ENCODE measurements at places on chromosomes 7 and 10.

- no peak for DNase-seq
These were observed 70.3 kb downstream of the ORC5 start for GRCh38 chr7:104137511-104137910.

DNA sequence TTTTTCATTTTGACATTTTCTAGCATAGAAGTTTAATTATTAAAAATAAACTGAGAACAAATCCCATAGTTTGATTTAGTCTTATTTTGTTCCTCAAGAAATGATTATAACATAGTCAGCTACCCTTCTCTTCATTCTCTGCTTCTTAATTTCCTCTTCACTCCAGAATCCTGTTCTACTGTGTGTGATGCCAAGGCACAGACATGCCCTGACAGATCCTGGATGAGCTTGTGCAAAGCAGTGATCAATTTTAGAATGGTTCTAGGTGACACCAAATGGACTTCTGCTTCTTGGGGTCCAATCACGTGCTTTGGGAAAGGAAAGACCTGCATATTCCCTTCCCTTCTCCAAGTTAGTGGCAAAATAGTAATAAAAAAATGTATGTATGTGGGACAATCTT is 665.6 kb downstream of the MAGI2 start:
- no peak for DNase-seq

- DNase-seq = peak; percentile 26
These were observed 10.3 kb downstream of the FAM3C start for GRCh38 chr7:121385800-121386179.

DNA sequence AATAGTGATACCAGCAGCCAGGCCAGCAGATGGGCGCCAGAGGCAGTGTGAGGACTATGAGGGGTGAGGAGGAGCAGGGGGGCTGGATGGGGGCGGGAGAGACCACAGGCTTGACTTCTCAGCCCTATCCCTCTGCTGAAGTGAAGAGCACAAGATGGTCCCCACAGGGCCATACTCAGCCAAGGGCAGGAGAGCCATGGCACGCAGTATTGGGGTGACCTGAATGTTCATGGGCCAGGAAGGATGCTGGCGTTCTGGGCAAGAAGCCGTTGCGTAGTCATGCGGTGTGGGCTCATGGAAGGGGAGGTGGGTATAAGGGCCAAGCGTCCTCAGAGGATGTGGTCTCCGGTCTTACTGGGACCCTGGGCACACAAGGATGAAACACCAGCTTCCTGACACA is 146.3 kb downstream of the PRKAG2 start:
- no peak for DNase-seq

DNA sequence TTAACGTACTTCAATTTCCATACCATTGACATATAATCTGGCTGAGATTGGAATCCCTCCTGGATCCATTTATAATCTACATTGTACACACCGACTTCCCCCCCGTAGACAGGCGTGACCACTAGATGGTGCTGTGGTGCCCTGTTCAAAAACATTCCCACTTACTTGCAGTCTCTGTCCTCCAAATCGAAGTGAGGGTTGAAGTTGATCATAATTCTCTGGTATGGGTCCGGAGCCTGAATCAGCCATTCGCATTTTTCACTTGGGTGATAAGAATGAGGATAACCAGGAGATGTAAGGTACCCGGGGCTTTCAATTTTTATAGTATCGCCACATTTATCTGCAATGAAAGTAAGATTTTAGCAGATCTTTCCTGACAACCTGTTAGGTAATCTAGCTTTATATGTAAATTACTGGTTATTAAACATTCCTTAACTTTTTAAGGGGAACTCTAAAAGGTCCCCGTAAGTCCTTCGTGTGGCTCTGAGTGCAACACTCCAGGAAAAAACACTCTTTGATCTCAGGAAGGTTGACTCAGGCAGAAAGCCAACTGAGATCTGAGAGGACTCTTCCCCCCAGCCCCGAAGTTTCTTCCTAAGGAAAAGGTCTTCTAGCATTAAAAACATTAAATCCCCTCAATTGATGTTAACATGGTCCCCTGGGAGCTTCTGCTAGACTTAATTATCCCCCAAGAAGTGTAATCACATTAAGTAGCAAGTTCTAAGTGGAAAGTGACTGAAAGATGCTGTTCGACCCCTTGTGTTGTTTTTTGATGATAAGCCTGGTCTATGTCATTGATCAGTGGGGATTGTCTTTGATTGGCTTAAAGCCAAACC is 3.7 kb downstream of the NRP1 start:
- peak; percentile 69 for DNase-seq

DNA sequence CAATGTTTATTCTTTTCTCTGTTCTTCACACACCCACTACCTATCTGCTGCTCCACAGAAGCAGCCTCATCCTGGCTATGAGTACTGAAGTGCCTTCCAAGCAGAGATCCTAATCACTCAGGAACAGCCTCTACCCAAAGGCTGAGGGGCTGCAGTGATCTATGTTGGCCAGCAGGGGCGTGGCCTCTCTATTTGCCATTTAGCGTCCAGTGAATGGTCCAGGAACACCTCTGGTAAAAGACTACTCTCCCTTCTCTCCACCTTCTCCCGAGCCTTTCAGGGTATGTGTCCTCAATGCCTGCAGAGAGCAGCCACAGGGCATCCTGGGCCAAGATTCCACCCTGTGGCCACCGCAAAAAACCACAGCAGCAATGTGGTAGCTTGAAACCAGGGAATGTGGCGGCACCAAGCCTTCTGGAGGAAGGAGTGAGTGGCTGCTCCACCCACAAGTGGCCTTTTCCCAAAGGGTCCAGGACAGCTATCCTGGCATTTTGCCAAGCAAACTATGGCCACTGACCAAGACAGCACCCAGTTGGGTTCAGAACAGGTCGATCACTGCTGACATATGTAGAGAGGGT is 70.9 kb downstream of the SYPL1 start:
- DNase-seq = peak; percentile 23

DNA sequence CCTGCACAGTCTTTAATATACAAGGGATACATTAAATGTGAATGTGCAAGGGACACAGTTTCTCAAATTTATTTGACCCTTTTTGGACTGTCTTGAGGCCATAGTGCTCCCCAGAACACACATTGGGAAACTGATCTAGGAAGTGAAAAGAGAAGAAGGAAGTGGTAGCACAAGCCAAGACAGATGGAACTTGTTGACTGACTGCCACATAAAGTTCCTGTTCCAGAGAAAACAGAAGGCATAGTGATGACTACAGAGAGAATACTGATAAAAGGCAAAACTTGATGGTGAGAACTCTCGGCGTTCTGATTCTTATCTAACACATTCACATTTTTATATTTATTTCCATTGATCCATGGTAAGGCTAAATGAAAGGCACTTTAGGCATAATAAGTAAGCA is 1216.4 kb downstream of the CNTNAP2 start:
- DNase-seq = no peak

DNA sequence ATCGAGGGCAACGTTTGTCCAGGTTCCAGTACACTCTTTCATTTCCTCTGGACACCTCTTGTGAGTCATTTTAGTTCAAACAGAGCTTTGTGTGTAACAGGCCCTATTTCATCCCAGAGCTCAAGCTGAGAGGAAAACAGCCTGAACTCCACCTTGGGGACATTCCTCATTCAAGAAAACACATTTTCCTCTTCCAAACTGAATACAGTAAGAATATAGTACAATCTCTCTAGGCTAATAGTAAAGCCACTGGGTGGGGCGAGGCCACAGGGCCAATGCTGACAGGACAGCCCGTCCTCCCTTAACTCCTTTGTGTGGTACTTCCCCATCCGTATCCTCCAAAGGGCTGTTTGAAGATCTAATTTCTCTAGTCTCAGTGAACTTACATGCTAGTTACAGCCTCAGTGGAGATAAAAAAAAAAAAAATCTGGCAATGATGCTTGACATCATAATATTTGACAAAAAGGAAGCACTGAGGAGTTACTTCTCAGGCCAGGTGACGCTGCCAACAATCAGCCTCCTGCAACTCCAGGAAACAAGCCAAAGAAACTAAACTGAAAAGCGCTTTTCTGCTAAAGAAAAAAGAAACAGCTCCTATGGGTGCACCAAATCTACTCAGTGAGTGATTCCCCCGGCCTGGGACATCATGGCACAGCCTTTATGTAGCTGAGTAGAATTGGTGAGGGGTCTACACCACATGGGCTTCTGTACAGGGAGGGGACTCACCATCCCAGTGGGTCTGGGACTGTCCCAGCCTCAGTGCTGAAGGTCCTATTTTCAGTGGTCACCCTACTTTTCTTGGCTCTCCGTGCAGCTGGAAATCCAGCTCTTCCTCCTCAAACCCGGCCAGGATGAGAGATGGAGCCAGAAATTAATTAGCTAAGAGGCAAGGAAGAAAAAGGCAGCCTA is 238.2 kb upstream of the NEBL start:
- DNase-seq = no peak

- DNase-seq = peak; percentile 93
These were observed at the start of the genes TUBGCP2 and ZNF511 for GRCh38 chr10:133308421-133309099. Gene TUBGCP2, minus strand, starts transcription at chr10:133308872. Its CDS starts 5,931 bp downstream, at chr10:133302941. Gene ZNF511, plus strand, starts transcription at chr10:133308914. Its CDS starts 30 bp downstream, at chr10:133308944.

DNA sequence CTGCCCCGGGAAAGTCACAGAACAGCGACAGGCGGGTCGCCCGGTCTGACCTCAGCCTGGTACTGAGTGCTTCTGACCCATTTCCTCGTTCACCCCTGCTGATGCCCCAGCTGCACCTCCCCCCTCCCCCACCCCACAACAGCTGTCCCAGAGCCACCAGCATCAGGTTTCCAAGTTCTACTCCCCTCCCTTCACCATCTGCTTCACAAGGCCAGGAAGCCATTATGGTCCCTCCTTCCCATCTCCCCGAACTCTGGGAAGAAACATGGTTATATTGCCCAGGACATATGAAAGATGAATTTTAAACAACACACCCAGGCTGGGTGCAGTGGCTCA is 301.9 kb upstream of the GALNT17 start:
- DNase-seq = no peak

DNA sequence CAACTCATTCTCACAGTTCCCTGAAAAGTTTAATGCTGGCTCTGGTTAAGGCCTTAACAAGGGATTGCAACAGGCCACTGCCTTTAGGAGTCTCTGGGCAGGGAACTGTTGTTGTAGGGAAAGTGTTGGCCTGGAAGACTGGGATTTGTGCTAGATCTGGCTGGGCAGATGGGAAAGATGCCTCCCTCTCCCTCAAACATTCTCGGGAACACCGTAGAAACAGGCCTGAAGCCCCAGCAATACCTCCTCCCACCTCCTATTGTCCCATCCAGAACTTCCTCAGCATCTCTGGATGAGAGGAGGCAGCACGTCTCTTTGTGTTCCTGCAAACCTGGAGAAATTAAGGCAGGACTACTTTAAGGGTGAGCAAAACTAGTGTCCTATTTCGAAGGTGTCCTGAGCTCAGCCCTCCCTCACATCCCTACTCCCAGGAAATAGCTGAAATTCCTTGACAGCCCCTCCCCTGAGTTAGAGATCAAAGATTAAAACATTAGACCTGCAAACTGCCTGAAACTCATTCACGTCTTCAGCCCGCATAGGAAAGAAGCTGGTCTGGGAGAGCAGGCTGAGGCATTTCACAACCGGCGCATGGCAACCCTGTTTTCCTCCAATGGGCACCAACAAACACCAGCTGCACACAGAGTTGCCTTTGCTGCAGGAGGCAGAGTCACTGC is 10.9 kb upstream of the MAP3K8 start:
- no peak for DNase-seq

- no peak for DNase-seq
These were observed 32.3 kb upstream of the KCNMA1 start for GRCh38 chr10:77669892-77670291.

GRCh38 chr7:41855798-41856197 is 152.9 kb upstream of the INHBA start:
- no peak for DNase-seq

DNA sequence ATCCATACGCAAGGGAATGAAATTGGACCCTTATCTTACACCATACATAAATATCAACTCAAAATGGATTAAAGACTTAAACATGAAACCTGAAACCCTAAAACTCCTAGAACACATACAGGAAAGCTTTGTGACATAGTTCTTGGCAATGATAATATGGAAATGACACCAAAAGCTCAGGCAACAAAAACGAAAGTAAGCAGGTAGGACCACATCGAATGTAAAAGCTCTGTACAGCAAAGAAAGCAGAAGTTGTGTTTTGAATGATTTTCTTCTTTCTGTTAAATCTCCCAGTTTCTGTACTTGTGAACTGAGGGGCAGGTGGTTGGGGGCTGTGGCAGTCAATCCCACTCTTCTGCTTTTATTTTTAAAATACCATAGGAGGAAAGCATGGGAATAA is 368.4 kb upstream of the PODXL start:
- no peak for DNase-seq

DNA sequence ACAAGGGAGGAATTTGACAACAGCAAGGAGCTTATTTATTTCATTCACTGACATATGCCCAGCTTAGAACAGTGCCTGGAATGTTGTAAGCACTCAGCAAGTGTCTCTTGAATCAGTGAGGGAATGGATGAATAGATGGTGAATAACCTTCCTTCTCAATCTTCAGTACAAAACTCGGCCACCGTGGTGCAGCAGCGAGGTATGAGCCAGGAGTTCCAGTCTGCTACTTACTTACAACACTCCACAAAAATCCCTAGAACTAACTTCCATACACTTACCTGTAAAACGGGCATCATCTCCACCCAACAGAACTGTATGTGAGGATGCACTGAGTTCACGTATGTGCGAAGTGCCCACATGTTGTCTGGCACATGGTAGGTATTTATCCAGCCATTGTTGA is 237.4 kb downstream of the WDR11 start:
- DNase-seq = no peak

DNA sequence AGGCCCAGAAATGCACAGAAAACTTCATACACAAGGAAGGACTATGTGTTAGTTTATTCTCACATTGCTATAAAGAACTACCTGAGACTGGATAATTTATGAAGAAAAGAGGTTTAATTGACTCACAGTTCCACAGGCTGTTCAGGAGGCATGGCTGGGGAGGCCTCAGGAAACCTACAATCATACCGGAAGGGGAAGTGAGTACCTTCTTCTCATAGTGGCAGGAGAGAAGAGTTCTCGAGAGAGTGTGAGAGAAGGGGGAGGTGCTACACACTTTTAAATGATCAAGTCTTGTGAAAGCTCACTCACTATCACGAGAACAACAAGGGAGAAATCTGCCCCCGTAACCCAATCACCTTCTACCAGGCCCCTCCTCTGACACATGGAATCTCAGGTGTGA is 16.8 kb upstream of the RAMP3 start:
- DNase-seq = no peak

- DNase-seq = no peak
These were observed 457 bp downstream of the NSUN5 start for GRCh38 chr7:73308074-73308664.

- no peak for DNase-seq
These were observed 43.9 kb upstream of the PDCD4 start for GRCh38 chr10:110827875-110828274.

- DNase-seq = no peak
These were observed 43.6 kb downstream of the PRR15 start for GRCh38 chr7:29607259-29607658.

- DNase-seq = no peak
These were observed 208.1 kb downstream of the HDAC9 start for GRCh38 chr7:18703685-18704084.

- no peak for DNase-seq
These were observed 267.7 kb downstream of the MAD1L1 start for GRCh38 chr7:1964913-1965578.

- DNase-seq = no peak
These were observed 116.0 kb downstream of the KMT2E start for GRCh38 chr7:105130048-105130447.

- no peak for DNase-seq
These were observed 55.7 kb downstream of the ADK start for GRCh38 chr10:74206746-74207145.

All from CD4-positive, alpha-beta T cell treated with Interleukin-1 beta for 1 hour (primary cell).